ENCODE measurements at places on chromosomes 1 and 21. TPM values are rescaled to one million over a fixed set of nuclear protein-coding genes. Genes with fewer than 3 reads are reported as not detected.

WNT9A gene
- 29.4 TPM for total RNA-seq

MT1HL1 gene
- total RNA-seq, result not detected

SLAMF8 gene
- 2.0 TPM for total RNA-seq

TGFBR3 gene
- total RNA-seq, result 53.8 TPM

KCNJ9 gene
- not detected for total RNA-seq

OR2T33 gene
- total RNA-seq, result not detected

ZBTB8A gene
- 5.2 TPM for total RNA-seq

- no peak for DNase-seq
- no peaks in the 10 kb centered on the region for H3K36me3 ChIP-seq
- no peaks in the 10 kb centered on the region for H3K4me1 ChIP-seq
- no peak overlapping the region for H3K27ac ChIP-seq
Measured at GRCh38 chr21:17351766-17352165, 161.1 kb upstream of the CXADR start.

- no peaks in the 10 kb centered on the region for H3K27me3 ChIP-seq
- no peak for DNase-seq
- H3K27ac ChIP-seq, result peak overlapping the region; percentile 95
- peaks cover 45% of the 10 kb centered on the region for H3K4me1 ChIP-seq
Measured at GRCh38 chr21:38902608-38903445, 97.1 kb downstream of the ETS2 start.

DNA sequence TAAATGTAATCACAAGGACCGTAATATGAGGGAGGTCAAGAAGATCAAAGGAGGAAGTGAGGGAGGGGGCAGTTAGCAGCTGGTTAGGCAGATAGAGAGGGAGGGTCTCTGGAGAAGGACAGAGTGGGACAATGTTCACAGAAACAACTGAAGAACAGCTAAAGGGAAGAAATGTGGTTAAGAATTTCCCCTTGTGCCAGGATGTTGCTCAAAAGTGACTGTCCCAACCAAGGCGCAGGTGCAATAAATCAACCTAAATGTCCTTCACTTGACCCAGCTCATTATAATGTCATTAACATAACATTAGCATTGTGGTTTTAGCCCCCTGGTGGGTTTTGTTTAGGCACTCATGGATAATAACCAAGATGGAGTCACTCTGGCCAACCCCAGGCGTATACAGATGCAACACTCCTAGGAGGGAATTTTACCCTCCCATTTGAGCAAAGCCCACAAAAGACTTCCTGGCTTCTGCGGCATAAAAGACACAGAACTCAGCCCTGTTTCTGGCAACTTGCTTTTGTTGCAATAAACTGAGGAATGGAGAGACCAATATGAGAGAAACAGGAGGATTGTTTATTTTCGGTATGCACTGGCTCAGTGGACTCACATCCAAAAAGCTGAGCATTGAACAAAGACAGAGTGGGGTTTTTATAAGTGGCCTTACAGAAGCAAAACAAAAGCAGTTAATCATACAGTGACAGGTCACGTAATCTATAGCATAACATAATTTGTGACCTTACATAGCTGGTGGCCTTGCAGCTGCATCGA, 7.3 kb upstream of the CA6 start:
- no peak for DNase-seq
- H3K4me1 ChIP-seq, result no peaks in the 10 kb centered on the region
- H3K36me3 ChIP-seq, result no peaks in the 10 kb centered on the region
- H3K4me3 ChIP-seq, result no peak overlapping the region
- H3K27ac ChIP-seq, result no peak overlapping the region

GRCh38 chr21:14886001-14886400, 178.8 kb downstream of the NRIP1 start:
- DNase-seq, result no peak
- no peaks in the 10 kb centered on the region for H3K36me3 ChIP-seq
- H3K27ac ChIP-seq, result no peak overlapping the region
- peaks cover 14% of the 10 kb centered on the region for H3K4me1 ChIP-seq

GRCh38 chr1:89041119-89041641, 18.5 kb upstream of the GBP3 start:
- DNase-seq, result no peak
- H3K27ac ChIP-seq, result no peak overlapping the region
- H3K36me3 ChIP-seq, result no peaks in the 10 kb centered on the region
- H3K4me3 ChIP-seq, result no peak overlapping the region
- H3K4me1 ChIP-seq, result no peaks in the 10 kb centered on the region

DNA sequence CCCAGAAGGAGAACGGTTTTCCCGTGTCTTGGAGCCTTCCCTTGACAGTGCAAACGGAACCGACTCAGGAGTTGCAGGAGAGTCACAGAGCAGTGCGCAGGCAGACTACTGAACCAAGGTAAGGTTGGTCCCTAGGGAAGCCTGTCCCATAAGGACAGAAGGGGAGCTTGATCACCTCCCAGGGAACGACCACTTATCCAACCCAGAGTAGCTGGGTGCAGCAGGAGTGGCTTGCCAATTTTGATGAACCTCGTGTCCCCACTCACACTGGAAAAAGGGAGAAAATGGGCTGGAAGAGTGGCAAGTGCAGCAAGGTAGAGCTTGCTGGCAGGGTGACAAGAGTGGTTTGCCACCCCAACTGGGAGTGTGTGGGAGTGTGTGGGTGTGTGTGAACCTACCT, 95.1 kb downstream of the LIPI start:
- H3K36me3 ChIP-seq, result no peaks in the 10 kb centered on the region
- H3K4me3 ChIP-seq, result no peak overlapping the region
- no peak overlapping the region for H3K27ac ChIP-seq
- no peak for DNase-seq
- no peaks in the 10 kb centered on the region for H3K4me1 ChIP-seq
- H3K27me3 ChIP-seq, result no peaks in the 10 kb centered on the region

- H3K27me3 ChIP-seq, result peaks cover 2% of the 10 kb centered on the region
- H3K4me3 ChIP-seq, result no peak overlapping the region
- H3K27ac ChIP-seq, result no peak overlapping the region
- no peaks in the 10 kb centered on the region for H3K36me3 ChIP-seq
- no peak for DNase-seq
Measured at GRCh38 chr1:36874271-36875060, 159.8 kb downstream of the GRIK3 start.

DNA sequence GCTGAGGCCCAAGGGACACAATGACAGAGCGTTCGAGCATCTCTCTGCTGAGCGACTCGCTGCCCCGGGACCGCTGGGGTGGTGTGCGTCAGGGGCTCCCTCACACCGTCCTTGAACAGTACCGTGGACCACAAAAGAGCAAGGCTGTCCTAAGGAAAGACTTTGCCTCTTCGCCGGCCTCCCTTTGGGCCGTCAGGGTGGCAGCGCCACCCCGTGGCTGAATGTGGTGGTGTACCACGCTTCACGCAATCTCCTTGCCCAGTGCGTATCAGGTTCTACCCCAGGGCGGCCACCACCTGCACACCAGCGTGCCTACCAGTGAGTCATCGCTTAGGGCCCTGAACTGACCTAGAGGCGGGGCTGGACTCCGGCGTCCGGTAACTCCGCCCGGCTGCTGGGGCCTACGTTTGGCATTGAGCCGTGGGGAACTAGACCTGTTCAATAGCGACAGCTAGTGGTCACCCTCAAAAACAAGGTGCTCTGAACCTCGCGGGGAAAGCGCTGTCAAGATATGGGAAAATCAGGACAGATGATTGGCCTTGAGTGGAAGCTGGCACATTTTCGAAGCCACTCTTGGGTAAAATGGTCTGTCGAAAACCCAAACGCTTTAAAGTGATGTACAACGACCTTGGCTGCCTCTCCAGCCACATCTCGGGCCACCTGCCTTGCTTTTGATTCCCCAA, 8.1 kb upstream of the TRAF3IP3 start:
- DNase-seq, result peak; percentile 96
- H3K27ac ChIP-seq, result peak overlapping the region; percentile 31
- H3K27me3 ChIP-seq, result no peaks in the 10 kb centered on the region
- no peaks in the 10 kb centered on the region for H3K36me3 ChIP-seq

DNA sequence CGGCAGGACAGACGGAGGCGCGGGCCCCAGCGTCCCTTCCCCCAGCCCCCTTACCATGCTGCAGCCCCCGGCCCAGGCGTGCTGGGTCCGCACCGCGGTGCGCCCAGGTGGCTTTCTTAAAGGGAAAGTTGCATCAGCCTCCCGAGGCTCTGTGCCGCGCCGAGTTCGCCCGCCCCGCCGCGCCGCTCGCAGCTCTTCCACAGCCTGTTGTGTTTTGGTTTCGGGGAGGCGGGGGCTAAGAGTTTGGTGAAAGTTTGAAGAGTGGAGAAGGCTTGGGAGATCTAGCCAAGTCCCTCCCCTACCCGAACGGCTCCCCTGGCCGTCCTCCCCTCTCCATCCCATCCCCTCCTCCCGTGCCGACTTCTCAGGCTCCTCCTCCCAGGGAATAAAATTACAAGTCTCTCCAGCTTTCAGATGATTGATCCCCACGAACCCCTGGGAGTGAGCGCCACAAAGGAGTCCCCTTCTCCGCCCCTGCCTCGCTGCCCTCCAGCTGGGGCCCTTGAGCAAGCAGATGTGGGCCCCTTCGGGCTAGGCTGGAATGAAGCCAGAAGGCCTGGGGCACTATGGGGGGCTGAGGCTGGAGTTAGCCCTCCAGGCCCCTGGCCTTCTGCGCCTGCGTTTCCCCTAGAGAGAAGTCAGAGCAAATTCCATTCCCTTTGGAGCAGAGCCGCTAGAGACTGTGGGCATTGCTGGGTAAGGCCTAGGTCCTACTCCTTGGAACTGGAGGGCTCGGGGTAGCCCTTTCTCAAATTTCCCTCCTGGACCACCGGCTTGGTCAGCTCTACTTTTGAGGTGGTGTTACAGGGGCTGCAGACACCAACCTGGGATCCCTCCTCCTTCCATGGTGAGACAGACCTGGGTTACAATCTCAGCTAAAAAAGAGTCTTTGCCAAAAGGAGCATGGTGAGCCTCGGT, at the start of gene SLC6A9:
TSS of gene SLC6A9 (minus strand) at position 211 of the 918 bp plus-strand sequence. CDS start 7,185 bp downstream, outside the sequence.
- DNase-seq, result no peak
- H3K27ac ChIP-seq, result peak within 1 kb of the TSS; percentile 77
- peaks cover 21% of the 10 kb centered on the region for H3K4me1 ChIP-seq
- no peaks in the 10 kb centered on the region for H3K36me3 ChIP-seq

DNA sequence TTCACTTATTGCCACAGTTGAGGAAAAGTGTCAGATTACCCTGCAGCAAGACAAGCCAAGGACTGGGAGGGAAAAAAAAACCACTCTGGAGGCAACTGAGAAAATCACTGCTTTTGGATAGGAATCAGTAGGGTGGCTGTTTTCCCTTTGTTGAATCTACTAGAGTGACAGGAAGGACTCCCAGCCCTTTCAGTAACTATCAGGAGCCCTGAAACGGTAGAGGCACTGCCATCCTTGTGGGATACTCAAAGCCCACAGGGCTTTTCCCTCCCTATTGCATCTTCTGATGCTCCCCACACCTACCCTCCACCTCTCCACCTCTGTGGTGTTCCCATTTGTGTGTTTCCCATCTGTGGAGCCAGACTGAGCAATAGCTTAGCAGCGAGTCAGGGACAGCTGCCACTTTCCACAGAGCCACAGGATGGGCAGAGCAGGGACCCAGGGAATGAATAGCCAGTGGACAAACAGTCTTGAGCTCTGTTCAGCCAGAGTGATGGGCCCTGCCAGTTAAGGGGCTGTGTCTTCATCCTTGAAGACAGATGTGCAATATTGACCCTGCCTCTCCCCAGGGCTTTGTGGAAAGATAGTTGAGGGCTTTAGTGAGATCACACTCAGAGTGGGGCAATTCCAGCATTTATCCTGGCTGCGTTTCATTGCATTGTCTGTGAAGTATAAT, 13.9 kb downstream of the UBIAD1 start:
- H3K27me3 ChIP-seq, result no peaks in the 10 kb centered on the region
- peaks cover 27% of the 10 kb centered on the region for H3K4me1 ChIP-seq
- H3K36me3 ChIP-seq, result no peaks in the 10 kb centered on the region
- no peak for DNase-seq
- no peak overlapping the region for H3K27ac ChIP-seq
- no peak overlapping the region for H3K4me3 ChIP-seq

DNA sequence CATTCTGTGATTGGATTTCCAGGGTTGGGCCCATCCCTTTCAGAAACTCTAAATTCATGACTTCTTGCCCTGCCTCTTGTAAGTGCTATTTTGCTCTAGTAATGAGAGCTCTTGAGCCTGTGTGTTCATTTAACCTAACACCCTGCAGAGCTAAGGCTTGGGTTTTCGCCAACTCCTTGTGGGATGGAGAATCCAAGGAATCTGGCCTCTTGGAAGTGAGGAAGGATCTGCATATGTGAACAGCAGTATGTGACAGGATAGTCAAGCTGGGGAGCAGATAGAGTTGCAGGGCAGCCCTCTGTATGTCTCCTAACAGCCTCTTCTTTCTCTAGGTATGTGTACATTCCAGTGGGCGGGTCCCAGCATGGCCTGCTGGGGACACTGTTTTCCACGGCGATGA, 258.9 kb downstream of the HHAT start:
- H3K4me1 ChIP-seq, result no peaks in the 10 kb centered on the region
- H3K4me3 ChIP-seq, result no peak overlapping the region
- no peak overlapping the region for H3K27ac ChIP-seq
- H3K36me3 ChIP-seq, result no peaks in the 10 kb centered on the region

DNA sequence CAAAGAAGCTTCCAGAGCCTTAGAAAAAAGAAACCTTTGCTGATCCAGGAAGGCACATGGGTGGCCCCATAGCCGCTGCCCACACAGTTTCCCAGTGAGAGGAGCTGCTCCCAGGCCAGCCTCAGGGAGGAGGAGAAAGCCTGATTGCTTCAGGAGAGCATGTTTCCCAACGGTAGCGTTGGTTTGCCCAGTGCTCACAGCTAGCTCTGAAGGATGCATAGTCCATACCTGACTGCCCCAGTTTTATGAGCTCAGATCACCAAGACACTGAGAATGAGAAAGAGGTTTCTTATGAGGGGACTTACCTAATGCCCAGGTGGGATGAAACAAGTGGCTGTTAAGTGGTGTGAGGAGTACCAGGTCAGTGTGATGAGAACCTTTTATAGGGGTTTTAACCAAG, at the start of gene CRNN:
TSS of gene CRNN (minus strand) at position 355 of the 400 bp plus-strand sequence. CDS start 2,030 bp downstream, outside the sequence.
- no peaks in the 10 kb centered on the region for H3K27me3 ChIP-seq
- H3K4me1 ChIP-seq, result no peaks in the 10 kb centered on the region
- no peaks in the 10 kb centered on the region for H3K36me3 ChIP-seq

DNA sequence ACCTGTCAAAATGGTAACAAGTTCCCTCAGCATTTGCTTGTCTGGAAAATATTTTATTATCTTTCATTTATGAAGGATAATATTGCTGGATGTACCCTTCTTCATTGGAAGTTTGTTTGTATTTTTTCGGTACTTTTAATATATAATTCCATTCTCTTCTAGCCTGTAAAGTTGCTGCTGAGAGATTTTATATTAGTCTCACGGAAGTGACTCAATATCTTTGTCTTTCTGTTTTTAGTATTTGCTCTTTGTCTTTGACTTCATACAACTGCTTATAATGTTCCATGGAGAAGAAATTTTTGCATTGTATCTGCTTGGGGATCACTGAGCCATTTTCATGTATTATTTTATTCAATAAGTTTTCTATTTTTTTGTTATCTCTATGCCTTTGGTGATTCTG, 1777.5 kb downstream of the BRINP3 start:
- no peak overlapping the region for H3K27ac ChIP-seq
- H3K4me3 ChIP-seq, result no peak overlapping the region
- DNase-seq, result no peak
- H3K27me3 ChIP-seq, result no peaks in the 10 kb centered on the region

- DNase-seq, result peak; percentile 25
- H3K36me3 ChIP-seq, result no peaks in the 10 kb centered on the region
- H3K4me1 ChIP-seq, result peaks cover 20% of the 10 kb centered on the region
- no peaks in the 10 kb centered on the region for H3K27me3 ChIP-seq
Measured at GRCh38 chr1:26826261-26827105, at the start of gene ZDHHC18. ZDHHC18 (plus strand) TSS chr1:26826688; CDS start chr1:26826805, 117 bp downstream.

All from gastrocnemius medialis (tissue), 4 donors.